ENCODE measurements at places on chromosomes 2 and 18.

- DNase-seq = no peak
Observed at GRCh38 chr2:85189606-85190270, 56.5 kb downstream of the TCF7L1 start.

DNA sequence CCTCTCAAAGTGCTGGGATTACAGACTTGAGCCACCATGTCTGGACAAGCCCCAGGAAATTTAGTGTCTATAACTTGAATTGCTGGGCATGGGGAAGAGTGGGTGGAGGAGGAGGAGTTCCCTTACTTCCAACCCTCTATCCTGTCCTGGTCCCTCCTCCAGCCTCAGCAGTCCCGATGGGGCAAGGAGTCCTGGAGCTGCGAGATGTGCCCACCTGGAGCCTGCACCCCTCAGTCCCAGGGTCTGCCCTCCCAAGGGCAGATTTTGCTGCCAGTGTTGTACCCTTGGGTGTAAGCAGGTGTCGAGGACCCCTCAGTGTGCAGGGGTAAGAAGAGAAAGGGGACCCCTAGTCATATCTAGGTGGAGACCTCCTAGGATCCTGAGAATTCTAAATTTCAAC is 2.8 kb downstream of the VAMP8 start:
- DNase-seq = no peak

DNA sequence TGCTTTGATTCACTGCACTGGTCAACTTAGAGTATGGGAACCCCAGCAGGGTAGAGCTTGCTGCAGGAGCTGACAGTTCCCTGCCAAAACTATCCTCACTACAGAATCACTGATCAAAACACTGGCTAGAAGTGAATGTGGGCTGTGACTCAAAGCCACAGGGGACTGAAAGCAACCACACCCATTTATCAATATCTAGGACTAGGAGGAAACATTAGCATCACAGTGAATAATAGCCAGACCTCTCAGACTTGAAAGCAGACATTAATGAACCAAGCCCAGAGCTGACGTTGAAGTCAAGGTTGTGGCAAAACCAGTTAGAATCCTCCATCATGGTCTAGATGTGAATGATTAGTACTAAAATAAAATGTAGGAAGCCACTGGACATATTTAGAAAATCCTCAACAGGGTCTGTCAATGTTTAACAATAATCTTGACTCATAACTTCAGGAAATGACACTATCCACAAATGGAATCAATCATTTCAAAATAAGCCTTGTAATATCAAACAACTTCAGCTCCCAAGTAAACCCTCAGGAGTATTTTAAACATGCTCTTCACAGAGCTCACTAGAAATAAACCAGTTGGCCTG is 131.4 kb downstream of the CDH20 start:
- no peak for DNase-seq

- no peak for DNase-seq
Observed at GRCh38 chr2:153967248-153967973, 95.7 kb downstream of the GALNT13 start.

DNA sequence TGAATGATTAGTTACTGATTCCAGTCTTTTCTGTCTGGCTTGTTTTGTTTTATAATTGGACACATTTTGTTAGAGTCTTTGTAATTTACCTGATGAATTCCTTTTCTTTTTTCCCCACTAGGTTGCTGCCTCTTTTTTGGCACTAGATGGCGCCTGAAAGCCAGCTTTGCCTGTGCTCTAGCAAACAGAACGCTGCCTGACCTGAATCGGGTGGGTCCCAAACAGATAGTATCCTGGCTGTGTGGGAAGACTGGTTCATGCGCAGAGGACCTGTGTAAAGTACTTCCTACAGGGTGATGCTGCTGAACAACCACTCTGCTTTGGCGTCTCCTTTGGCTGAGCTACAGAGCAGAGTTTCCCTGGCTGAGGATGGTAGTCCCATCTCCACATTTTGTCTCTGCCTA is 288.2 kb downstream of the IKZF2 start:
- DNase-seq = no peak

GRCh38 chr2:240249423-240250149 is 109.1 kb upstream of the OTOS start:
- no peak for DNase-seq

GRCh38 chr2:62458671-62459081 is 47.3 kb downstream of the TMEM17 start:
- no peak for DNase-seq

DNA sequence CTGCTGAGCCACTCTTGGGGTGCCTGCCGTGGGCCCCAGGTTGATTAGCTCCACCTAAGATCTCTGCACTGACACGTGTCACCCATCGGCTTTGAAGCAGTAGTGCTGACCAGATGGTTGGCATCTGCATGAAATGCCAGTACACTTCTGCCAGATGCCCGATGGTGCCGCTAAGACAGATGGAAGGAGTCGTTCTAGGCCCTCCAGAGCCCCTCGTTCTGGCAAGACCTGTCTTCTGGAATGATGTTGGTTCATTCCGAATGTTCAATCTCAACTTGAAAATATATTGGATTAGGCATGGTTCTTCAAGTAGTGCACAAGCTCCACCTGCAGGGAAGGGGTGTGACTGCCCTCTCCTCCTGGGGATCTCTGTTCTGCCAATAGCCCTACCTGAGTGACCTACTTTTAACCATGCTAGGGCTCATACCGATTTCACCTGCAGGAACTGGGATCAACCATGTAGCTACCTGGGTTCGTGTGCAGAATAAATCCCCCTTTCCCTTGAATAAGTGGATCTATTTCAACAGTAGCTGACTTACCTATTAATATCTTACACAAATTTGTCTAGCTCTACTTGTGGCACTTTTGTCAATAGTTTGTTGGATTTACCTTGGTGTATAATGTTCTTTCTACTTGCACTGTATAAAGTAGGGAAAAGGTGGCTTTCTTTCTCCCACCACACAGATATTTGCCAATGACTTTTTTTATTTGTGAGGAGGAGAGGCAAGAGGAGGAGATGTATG is 342.6 kb downstream of the CTNNA2 start:
- DNase-seq = no peak

DNA sequence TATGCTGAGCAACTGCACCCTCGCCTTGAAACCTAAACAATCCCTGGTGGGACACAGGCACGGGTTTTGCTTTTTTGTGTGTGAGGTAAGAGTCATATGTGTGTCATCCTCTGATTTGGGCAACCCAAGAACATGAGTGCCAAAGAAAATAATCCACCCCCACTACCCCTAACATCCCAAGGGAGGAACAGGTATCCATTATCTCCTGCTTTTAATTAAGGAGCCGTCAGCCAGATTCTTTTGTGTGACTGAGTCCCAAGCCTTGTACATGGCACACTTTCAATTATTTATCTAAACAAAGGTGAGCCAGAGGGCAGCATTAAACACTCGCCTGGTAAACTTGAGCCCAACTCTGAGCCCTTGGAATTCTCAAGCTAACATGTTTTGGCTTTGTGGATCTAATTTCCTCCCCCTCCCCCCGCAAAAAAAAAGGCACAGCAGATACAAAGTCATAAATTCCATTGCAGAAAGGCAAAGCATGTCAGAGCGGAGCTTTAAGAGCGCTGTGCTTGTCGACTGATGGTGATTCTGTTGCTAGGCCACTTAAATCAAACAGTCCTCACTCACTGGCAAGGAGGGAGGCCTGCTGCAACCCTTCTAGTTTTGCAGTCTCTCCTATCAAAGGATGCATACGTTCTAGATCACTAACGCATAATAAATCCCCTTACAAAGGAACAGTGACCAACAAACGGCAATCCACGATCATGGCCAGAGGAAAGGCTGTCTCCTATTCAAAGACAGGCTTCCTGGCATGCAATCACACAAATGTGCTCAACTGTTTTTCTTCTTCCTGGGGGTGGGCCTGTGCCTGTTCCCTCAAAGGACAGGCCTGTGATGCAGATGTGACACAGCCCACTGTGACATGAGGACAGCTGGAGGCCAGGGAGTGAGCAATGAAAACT is 143.5 kb upstream of the LMAN1 start:
- DNase-seq = no peak

DNA sequence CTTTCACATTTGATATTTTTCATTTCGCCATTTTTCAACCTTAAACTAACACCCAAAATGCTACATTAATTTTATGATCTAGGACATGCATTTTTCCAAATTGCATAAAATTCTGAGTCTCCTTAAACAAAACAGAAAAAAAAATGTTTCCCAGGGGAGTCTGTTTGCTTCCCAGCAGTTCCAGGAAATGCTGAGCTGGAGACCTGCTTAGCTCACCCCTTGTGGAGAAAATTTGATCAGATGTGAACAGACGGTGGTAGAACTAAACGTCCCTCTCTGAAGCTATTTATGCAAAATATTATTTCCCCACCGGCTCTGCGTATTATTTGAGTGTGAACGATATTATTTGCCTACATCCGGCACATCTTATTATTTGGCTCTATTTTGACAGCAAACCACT is 74.9 kb upstream of the AGAP1 start:
- no peak for DNase-seq

GRCh38 chr2:240569998-240570530 is 1.8 kb downstream of the RNPEPL1 start:
- DNase-seq = no peak

- no peak for DNase-seq
Observed at GRCh38 chr18:25883091-25883490, 207.3 kb downstream of the SS18 start.

DNA sequence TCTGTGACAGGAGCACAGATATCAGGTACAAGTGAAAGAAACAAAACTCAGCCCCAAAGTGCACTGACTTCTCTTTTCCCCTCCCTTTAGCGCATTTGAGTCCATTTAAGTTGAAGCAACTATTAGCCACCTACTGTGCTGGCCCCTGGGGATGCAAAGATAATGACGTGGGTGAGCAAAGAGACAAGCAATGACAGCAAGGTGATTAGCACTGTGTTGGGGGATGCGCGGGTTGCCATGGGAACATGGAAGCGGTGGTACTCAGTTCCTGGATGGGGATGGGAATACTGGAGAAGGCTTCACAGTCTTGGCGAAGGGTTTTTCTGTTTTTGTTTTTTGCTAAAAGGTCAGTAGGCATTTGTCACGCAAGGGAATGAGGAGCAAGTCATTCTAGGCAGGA is 205.8 kb downstream of the LDLRAD4 start:
- DNase-seq = no peak

DNA sequence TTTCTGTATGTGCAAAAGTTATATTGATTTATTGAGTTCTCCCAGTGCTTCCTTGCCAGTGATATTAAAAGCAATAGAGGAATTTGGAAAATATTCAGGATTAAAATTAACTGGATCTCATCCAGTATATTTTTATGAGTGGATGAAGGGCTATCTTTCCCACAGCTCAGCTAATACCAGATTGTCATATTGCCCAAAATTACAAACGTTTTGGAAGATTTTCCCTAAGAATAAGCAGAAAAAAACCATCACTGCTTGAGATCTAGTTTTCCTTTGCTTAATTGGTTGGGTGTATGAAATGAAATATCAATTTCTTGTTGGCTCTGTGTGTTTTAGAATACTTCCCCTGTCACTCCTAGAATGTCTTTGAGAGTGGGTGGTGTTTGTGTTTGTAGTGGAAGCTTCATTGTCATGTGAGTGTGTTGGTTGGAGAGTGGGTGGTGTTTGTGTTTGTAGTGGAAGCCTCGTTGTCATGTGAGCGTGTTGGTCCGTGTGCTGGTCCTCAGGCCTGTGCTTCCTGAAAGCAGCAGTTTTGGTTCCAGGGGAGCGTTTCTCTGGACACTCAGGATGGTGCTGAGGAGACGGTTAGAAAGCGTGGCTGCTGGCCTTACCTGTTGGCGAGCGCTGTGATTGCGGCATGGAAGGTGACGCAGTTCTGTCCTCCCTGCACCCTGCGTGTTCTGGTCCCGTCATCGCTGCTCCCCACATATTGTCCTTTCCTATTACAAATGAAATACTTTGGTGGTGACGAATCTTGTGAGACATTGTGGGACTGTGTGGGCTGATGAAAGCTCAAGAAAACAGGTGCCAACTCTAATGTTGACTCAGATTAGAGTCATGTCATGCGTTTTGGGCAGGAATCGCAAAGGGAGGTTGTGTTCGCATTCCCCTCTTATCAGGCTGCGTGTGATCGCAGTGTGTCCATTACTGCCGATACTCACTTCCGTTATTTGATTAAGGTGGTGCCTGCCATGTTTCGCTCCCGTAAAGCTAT is 12.4 kb downstream of the ASB1 start:
- DNase-seq = no peak

GRCh38 chr18:8252371-8252770 is 356.9 kb upstream of the RAB12 start:
- DNase-seq = no peak

DNA sequence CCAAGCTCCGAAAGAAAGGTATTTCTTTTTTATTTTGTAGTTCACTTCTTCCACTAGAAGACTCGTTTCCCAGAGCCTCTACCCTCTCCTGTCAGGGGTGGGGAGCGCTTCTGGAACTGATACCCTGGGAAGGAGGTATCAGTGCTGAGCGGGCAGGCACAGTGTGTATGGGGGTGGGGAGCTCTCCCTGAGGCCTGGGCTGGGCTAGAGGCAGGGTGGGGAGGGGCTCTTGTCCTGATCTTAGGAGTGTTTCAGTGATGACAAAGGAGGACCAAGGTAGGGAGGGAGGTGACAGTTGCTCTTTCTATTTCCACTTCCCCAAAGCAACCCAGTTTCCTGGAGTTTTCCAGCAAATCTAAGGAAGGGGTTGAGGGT is 65.4 kb downstream of the ARHGAP25 start:
- no peak for DNase-seq

- no peak for DNase-seq
Observed at GRCh38 chr2:136178941-136179601, 61.1 kb upstream of the CXCR4 start.

- DNase-seq = no peak
Observed at GRCh38 chr18:50277942-50278341, 3.4 kb downstream of the MBD1 start.

- no peak for DNase-seq
Observed at GRCh38 chr2:182416861-182417260, 10.0 kb downstream of the PDE1A start.

DNA sequence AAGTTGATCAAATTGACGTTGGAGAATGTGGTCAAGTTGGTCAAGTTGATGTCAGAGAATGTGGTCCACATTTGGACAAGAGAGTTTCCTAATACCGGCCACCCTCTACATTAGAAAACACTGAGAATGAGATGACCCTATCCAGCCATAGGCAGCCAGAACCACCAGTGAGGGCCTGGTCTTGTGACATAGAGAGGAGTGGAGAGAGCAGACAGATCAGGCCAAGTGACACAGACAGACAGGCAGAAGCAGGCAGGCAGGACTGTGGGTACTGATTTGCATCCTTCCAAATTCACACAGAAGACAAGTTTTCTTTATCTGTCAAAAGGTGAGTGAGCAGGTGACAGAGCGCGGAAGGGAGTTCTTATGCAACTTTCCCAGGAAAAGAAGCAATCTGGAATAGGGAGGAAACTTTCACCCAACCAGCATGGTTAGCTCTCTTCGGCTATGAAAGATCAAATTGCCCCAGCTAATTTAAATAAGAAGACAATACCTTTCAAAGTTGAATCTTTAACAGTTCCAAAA is 109.1 kb upstream of the PID1 start:
- no peak for DNase-seq

DNA sequence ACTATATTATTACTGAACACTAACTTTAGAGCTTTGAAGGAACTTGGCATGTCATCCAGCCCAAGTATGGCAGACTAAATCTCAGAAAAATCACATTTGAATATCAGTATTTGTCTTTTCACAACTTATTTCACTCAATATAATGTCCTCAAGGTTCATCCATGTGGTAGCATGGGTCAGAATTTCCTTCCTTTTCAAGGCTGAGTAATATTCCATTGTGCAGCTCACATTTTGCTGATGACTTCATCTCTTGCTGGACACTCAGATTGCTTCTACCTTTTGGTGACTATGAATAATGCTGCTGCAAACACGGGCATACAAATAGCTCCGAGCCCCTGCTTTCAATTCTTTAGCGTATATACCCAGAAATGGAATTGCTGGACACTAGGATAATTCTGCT is 46.7 kb downstream of the RPL31 start:
- DNase-seq = no peak

GRCh38 chr2:229202646-229203045 is 68.4 kb downstream of the PID1 start:
- no peak for DNase-seq
